ENCODE measurements at places on chromosomes 2 and 18.

DNA sequence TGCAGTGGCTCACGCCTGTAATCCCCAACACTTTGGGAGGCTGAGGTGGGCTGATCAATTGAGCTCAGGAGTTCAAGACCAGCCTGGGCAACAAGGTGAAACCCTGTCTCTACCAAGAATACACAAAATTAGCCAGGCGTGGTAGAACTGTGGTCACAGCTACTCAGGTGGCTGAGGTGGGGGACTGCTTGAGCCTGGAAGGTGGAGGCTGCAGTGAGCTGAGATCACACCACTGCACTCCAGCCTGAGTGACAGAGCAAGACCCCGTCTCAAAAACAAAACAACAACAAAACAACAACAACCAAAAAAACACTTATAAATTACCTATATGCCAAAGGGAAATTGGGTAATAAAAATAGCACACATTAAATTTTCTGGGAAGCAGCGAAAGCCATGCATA lies 141.6 kb downstream of the HDAC4 start:
- no peak for DNase-seq

DNA sequence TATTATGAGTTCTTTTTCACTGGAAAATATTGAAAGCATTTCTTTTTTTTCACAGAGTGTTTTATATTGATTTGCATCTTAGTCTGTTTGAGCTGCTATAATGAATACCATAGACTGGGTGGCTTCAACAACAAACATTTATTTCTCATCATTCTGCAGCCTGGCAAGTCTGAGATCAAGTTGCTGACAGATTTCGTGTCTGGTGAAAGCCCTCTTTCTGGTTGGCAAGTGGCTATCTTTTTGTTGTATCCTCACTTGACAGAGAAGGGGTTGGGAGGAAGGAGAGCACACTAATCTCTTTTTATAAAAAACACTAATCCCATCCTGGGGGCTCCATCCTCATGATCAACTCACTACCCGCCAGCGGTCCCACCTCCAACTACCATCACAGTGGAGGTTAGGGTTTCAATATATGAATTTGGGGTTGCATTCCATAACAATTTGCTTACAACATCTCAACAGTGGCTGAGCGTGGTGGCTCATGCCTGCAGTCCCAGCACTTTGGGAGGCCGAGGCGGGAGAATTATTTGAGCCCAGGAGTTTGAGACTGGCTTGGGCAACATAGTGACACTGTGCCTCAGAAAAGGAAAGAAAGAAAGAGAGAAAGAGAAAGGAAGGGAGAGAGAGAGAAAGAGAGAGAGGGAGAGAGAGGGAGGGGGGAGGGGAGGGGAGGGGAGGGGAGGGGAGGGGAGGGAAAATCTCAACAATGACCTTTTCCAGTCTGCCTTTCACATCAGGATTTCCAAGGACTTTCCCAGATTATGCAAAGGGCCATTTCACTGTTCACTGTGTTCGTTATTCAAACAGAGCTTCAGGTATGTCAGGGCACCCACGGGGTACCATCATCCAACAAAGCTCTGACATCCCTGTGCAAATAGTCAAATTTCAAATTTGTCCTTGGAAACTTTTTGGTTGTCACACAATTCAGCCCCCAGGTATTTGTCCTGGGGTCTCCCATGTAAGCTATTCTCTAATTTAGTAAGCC lies 111.1 kb downstream of the AP1S3 start:
- no peak for DNase-seq

DNA sequence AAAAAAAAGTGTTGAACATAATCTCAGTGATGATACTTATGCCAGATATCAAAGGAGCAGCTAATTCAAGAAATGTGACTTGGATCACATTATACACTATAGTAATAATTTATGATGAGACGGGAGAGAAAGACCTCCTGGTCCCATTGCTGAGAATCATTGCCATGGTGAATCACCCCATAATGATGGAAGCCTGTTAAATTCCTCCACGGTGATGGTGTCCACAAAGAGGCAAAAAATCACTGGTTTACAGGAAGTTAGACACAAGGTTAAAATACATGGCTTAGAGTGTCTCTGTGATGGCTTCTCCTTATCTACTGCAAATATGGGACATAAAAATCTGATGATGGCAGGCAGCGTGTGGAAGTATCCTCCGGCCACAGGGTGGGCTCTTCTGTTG lies 210.0 kb downstream of the CDH2 start:
- no peak for DNase-seq

DNA sequence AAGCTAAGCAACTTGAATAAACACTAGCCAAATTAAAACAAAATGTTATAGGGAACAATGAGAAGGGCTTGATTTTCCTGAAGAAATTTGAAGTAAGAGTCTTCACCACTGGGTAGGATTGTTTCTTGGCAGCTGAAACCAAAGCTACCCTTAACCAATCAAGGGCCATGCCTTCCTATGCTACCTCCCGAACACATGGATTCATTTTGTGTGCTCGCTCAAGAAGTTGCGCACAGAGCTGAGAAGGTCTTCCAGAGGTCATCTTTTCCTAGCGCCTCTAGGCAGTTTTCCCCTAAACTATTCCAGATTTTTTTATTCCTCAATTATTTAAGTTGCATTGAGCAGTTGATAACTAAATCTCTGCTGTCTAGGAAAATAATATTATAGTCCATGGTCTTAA lies 264.6 kb downstream of the RBM43 start:
- DNase-seq = no peak
